ENCODE measurements at places on chromosomes 11 and 22.

GRCh38 chr11:112805658-112806057, 155.6 kb upstream of the NCAM1 start:
- DNase-seq: no peak

- DNase-seq: no peak
These were observed 14.3 kb downstream of the ADORA2A start for GRCh38 chr22:24441406-24442351.

DNA sequence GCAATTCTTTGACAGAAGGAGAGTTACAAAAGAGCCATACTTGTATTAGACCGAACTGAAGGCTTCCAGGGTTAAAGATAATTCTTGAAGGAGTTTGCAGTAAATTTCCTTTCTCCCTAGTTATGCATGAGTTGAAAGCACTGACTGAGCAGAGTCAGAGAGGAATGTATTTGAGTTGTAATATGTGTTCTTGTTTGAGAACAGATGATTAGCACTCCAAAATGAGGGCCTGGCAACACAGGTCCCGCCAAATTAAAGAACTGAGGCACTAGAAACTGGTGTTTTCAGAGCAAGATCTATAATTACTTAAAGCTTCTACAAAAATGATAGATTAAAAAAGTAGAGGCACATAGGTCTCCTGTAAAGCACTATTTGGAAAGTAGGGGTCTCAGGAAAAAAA, 970.4 kb downstream of the OPCML start:
- DNase-seq: no peak

GRCh38 chr11:2555336-2555735, 110.5 kb downstream of the KCNQ1 start:
- DNase-seq: no peak

DNA sequence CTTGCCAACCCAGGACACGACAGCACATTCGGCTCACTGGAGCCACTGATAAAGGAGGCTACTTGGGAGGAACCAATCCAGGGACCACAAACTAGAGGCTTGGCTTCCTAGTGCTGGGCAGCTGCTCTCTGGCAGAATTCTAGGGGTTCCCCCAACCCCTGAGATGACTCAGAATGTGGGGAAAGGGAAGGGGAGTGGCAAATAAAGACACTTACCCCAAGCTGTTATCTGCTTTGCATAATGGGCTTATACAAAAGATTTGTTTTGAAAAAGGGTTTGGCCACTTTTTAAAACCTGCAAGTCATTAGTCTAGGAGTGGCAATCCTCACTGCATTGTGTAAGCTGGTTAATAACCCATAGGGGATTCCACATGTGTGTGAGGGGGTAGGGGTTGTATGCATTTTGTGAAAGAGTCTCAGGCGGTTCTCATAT, 64.1 kb upstream of the LMO1 start:
- no peak for DNase-seq

GRCh38 chr11:113697756-113698407, 8.2 kb downstream of the TMPRSS5 start:
- DNase-seq: no peak

GRCh38 chr22:22520020-22520656, at the start of gene ZNF280A:
TSS of gene ZNF280A (minus strand) at chr22:22520270. CDS start at chr22:22515630, 4,640 bp downstream.
- DNase-seq: no peak

GRCh38 chr11:130651066-130651855, 202.8 kb downstream of the ADAMTS15 start:
- DNase-seq: no peak

DNA sequence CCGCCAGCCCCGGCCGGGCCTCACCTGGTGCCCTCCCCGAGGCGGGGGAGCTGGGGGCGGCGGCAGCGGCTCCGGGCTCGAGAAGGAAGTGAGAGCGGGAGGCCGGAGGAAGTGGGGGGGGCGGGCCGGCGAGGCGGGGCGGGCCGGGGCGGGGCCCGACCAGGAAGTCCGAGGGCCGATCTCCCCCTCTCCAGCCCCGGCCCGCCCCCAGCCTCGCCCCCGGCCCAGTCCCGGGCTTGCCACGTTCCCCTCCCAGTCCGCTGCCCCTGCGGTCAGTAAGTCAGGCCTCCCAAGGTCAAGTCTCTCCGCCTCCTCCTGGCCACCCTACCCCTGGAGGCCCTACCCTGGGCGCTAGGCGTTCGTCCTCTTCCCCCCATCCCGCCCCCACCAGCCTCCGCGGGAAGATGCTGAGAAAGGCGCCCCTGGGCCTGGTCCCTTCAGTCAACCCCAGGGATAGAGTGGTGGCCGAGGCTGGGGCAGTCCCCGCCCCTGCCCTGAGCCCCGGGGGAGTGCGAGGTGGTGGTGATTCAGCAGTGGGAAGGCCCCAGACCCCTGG, at the start of gene RHOG:
TSS of gene RHOG (minus strand) at position 90 of the 556 bp plus-strand sequence. CDS start 12,821 bp downstream, outside the sequence.
- peak; percentile 89 for DNase-seq

GRCh38 chr22:39994566-39995392, at the start of gene FAM83F:
TSS of gene FAM83F (plus strand) at chr22:39994954. CDS start at chr22:39995043, 89 bp downstream.
- no peak for DNase-seq

- DNase-seq: no peak
These were observed 19.5 kb upstream of the TCF20 start for GRCh38 chr22:42289671-42290541.

DNA sequence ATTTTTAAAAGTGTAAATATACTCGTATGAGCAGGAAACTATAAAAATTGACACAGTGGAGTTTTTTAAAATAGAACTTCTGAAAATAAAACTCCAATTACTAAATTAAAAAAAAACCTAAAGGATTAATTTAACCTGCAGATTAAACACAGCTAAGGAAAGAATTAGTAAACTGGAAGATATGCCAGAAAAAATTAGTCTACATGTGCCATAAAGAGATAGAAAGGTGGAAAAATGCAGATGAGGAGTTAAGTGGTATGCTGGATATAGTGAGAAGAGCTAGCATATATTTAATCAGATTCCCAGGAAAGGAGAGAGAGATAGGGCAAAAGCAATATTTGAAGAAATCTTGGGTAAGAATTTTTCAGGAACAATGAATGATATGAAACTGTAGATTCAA, 315.8 kb upstream of the CADM1 start:
- no peak for DNase-seq

GRCh38 chr11:969651-970205, 44.1 kb downstream of the AP2A2 start:
- DNase-seq: no peak

DNA sequence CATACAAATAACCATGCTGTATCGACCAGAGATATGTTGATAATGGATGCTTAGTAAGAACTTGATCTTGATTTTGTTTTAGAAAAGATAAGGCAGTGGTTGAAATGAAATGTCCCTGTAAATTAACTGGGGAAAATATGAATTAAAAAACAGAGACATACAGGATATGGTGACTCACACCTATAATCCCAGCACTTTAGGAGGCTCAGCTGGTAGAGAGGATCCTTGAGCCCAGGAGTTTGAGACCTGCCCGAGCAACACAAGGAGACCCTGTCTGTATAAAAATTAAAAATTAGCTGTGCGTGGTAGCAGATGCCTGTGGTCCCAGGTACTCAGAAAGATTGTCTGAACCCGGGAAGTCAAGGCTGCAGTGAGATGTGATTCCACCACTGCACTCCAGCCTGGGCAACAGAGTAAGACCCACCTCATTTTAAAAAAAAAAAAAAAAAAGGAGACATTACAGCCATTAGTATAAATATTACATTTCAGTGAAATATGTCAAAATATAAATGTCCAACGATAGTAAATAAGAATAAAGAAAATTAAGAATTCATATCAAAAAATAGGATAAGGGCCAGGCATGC, 4.6 kb downstream of the PICALM start:
- no peak for DNase-seq

DNA sequence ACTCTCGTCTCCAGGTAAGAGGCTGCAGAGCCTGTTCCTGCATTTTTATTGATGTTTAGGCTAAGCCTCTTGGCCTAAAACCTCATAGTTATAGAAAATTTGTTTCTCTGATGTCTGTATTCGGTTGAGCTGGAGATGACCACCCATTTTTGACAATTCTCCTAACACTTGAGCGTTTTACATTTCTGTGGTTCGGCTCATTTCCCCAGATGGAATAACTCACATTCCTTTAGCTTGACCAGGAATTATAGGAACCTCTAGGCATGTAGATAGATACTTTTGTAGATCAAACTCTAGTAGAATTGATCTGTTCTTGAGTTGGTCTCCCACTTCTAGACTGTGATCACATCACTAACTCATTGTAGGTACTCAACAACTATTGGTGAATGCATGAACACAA, 172.6 kb upstream of the CADM1 start:
- no peak for DNase-seq

- DNase-seq: no peak
These were observed 86.1 kb downstream of the APIP start for GRCh38 chr11:34830035-34830434.

GRCh38 chr11:77361184-77361583, 59.7 kb upstream of the GDPD4 start:
- DNase-seq: no peak

DNA sequence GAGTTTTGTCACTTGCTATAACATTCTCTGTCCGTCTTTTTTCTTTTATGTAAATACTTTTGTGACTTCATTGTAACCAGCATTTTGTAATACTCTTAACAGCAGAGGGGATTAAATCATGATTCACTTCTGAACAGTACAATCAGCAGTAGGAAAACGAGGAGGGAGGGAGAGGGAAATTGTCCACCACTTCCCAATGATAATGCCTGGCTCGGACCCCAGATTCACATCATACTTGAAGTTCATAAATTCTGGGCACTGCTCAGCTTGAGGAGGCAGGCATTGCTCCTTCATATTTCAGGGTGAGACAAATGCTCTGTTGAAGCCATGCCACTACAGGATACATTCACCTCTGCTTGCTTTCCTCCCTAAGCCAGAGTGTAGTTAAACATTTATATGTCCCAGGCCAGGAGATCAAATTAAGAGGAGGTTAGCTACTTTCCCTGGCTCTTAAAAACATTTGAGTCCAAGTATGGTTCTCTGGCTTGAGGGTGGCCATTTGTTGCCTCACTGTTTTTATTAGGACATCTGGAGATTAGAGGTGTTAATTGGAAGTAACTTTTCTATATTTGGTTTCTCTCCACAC, 129.0 kb upstream of the LDLRAD3 start:
- DNase-seq: no peak

DNA sequence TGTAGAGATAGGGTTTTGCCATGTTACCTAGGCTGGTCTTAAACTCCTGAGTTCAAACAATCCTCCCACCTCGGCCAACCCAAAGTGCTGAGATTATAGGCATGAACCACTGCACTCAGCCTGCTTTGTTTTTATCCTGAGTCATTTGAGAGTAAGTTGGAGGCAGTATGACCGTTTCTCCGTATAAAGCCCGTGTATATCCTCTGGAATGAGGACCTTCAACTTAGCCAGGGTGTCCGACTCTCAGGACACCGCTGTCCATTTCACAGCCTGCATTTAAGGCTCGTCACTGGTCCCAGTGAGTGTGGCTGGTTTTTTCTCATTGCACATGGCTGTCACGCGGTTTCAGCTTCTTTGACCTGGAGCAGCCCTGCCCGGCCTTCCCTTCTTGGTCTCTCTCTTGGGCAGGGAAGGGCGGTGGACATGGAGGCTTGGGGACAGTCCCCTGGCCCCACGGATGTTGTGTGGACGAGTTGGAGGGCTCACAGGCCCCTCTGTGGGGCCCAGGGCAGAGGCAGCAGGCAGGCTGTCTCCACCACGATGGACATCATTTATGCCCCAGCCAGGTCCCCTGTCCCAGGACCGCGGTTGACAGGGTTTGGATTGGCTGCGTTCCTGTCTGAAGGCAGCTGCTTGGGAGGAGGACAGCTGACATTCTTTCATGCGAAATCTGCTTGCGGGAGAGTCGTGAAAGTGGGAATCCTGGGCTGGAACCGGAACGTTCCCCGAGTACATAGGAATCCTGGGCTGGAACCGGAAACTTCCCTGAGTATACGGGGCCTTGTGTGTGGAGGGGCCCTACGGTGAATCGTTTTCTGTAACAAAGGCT, 93.3 kb downstream of the KCNQ1 start:
- DNase-seq: no peak

DNA sequence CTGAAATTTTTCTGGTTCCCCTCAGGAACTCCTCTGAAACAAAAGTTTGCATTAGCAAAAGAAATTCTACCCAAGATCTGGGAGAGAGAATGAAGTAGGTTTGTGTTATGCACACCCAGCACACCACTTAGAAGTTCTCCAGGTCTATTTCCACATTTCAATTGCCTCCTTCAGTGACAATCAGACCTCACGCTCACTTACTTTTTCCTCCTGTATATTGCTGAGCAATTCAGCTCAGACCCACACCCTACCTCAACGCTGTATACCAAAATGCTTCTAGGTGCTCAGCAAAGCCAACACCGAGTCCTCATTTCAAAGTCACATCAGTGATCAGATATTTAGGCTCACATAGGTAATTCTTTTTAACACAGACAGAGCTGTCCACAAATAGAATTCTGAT, 19.2 kb downstream of the MRGPRX3 start:
- no peak for DNase-seq

GRCh38 chr11:116601814-116602636, 170.8 kb downstream of the BUD13 start:
- no peak for DNase-seq

DNA sequence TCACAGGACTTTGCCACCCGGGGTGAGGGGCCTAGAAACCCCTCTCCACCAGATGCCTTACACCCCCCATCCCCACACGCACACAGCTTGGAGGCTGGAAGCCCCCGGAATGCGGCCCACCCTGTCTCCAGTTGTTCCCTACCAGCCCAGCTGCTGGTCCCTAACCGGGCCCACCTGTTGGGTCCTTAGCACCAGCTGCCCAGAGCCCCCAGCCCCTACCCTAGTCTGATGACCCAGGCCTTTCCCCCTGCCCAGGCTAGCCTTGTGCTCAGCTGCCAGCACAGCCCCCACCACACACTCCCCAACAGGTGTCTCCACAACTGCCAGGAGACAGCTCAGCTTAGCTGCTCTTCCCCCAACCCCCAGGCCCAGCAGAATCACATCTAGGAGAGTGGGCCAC, 67.1 kb downstream of the CDKN1C start:
- no peak for DNase-seq

- DNase-seq: no peak
These were observed 115.9 kb upstream of the CCDC179 start for GRCh38 chr11:22976146-22976545.

- no peak for DNase-seq
These were observed 32.0 kb upstream of the TH start for GRCh38 chr11:2203440-2204259.

GRCh38 chr22:44341431-44342346, 28.9 kb upstream of the SHISAL1 start:
- DNase-seq: no peak

- DNase-seq: no peak
These were observed 12.1 kb downstream of the SF3A1 start for GRCh38 chr22:30344447-30345200.

DNA sequence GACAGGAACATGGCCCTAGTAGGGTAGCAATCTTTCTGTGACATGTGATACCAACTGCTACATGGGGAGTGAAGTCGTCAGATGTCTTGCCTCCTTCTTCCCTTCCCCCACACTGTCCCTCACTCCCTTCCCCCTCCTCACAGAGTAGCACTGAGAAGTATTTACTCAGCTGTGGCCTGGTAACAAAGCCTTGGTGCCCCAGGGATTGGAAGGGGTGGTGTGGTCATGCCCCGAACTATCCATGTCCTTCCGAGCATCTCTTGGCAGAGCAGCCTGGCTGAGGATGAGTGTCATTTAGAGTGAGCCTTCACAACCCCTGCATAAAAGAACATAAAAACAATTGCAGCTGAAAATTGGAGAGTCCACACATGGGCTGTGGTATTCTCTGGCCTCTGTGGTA, 46.1 kb downstream of the ARFGAP2 start:
- no peak for DNase-seq
